ENCODE measurements at places on chromosomes 4 and X.

DNA sequence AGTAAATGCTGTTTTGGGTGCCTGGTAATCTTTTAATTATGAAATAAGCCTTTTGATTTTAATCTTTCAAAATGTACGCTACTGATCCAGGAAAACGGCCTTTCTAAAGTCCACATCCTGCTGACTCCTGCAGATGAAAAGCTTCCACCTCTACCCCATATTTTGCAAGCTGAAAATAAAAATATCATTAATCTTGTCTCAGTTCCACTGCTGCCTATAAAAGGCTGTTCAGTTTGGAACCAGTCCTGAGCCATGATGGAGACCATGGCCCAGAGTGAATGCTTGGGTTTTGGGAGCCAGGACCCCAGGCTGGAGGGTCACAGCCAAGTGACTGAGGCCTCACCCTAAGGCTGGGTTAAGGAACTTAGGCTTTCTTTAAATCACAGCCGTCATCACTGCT, 110.8 kb downstream of the AFF1 start:
- no peak for DNase-seq

DNA sequence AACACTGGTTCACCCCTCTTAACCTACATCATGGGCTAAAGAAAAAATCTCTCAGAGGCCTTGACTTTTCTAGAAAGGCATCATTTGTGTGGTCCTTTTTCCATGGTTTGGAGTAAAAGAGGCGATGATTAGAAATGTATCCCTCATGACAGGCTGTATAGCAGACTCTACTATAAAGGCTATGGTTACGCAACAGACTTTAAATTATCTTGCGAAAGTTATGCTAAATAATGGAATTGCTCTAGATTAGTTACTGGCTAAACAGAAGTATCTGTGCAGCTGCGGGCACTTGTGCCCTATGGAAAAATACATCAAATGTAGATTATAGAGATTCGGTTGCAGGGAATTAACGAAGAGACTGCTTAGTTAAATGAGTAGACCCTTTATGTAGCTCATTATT, 101.6 kb downstream of the TMEM47 start:
- DNase-seq = no peak

DNA sequence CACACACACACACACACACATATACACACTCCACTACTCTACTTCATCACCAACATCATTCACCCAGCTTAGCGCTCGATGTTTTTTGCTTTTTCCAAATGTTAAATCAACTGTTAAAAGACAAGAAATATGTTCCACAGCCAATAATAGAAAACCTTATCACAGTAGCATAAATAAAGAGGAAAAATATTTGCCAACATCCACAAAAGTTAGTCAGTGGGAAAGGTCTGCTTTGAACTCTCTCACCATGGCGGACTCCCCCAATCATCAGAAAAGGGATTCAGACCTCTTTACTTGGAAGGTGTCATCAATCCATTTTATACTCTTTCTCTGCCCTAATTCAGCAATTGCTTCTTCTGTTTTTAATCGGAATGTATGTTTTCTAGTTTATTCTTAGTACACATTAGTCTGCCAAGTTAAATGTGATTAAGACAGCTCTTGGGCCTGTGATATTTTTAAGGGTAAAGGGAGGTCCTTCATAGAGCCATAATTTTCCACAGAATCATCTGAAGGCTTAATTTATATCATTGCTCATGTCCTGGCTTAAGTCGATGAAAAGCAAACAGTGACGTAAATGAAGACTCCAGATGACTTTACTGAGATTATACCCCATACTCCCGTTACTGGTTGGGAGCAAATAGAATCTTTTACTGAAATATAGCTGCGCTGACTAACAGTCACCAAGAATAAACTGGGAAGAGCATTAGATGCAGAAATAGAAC, 29.7 kb upstream of the LGI2 start:
- no peak for DNase-seq

GRCh38 chr4:77820649-77821561, 1.7 kb upstream of the CNOT6L start:
- peak; percentile 50 for DNase-seq

GRCh38 chr4:85632981-85633380, 158.0 kb downstream of the ARHGAP24 start:
- DNase-seq = no peak

DNA sequence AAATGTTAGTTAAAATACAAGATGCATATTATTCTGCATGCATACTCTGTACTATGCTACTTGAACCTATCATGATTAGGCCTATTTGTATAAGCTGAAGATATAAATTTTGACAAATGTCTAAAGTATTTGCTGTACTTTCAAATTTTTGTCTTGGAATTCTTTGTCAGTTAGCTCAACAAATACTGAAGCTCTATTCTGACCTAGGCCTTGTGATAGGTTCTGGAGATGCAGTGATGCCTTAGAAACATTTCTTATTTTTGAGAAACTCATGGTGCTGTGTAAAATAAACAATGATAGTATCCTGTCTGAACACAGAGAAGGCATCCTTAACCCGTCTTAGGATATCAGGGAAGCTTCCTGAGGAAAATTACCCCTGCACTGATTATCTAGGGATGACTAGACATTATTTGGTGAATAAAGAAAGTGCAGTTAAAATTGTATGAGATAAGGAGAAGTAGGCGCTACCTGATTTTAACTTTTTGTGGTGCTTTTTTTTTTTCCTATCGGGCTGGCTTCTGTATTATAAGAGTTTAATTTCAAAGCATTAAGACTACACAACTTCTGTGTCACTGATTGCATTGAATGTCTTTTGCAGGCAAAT, 43.4 kb downstream of the MOB1B start:
- no peak for DNase-seq

GRCh38 chr4:125529071-125529470, 214.3 kb downstream of the FAT4 start:
- no peak for DNase-seq

- no peak for DNase-seq
Observed at GRCh38 chrX:12906046-12906761, at the start of gene TLR8. TLR8 (plus strand) TSS chrX:12906620; CDS start chrX:12906707, 87 bp downstream.

- DNase-seq = peak; percentile 83
Observed at GRCh38 chrX:72126048-72126415, 5.7 kb downstream of the RTL5 start.

DNA sequence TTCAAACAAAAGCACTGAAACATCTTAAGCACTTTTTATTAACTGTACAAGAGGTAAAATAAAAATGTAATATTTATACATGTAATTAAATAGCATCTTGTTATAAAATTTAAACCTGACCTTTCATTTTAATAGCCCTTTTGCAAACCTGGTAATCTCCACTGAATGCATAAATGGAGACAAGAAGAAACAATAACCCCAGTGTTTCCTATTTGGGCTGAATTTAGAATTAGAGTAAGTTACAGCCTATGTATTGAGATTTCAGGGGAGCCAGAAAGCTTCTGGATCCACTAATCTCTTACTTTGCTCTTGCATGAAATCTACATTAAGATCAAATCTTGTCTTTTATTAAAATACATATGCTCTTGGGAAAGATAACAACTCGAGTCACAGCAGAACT, 261.8 kb downstream of the ADGRL3 start:
- no peak for DNase-seq

DNA sequence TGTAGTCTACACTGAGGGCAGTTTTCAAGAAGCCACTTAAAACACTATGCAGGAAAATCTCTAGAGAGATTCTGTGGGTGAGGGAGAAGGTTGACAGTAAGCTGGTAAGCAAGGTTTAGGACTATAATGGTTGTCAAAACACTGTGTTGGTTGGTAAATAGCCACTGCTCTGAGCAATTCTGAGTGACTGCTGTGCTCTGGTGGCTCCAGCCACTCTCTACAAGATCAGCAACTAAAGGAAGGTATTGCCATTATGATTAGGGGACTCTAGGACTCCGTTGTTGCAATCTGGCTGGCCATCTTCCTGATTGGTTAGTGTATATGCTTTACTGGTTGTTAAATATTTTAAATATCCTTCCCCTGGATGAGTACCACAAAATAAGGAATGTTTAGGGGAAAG, 5.5 kb upstream of the FAM47E start:
- no peak for DNase-seq

DNA sequence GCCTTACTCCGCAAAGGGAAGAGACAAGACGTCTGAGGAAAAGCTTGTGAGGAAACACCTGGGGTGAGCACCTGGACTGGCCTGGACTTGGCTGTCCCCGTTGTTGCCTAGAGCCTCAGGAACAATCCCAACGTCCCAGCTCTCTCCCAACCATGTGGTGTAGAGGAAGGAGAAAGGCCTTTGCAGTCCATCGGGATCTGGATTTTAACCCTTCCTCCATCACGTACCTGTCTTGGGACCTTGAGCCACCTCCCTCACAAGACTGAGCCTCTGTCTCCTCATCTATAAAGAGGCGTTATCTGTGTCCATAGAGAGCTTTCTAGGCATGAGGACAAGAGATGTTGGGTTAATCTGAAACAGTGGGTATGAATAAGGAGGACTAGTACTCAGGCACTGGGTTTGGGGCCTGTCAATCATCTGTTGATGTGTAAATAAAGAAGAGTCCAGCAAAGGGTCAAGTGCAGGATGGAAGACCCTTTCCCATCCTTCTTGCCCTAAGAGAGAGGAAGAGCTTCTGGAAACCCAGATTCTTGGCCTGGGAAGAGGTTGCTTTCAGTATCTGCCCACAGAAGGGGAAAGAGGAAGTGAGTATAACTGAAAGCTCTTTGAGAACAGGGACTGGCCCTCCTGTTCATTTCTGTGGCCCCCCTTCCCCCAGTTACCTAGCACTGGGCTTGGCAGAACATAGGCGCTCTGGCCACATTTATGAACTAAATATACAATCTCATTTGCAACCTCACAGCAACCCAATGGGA, 137.1 kb downstream of the PJA1 start:
- DNase-seq = no peak

DNA sequence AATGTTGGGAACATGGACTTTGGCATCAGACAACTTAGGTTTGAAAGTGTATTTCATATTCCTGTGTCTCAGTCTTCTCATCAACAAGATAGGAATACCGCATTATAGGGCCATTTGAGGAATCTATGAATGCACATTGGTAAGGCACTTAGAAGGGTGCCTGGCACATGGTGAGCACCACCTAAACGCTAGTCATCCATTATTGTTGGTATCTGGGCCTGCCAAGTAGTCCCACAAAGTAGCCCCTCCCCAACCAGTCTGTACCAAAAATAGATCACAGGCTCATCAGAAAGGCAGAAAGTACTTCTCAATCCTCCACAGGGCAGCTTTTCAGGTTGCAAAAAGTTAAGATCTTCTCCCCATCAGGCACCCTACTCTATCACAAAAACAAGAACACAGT, 162.3 kb upstream of the KLF3 start:
- no peak for DNase-seq

- DNase-seq = no peak
Observed at GRCh38 chr4:141417387-141417786, 196.7 kb downstream of the ZNF330 start.

DNA sequence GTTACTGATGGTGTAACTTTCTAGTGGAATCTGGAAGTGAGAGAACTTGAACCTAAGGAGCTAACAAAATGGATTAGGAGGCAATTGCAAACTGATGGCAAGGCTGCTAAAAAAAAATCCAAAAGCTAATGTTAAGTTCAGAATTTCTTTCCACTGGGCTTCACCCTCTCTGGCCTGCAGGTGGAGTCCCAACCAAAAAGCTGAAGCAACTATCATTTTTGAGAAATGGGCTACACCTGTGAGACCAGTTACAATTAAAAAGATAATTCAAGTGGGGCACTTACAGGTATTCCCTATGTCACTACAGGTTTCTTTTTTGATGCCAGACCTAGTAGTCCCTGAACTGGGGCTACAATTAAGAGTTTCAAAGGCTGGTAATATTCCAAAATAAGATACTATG, 142.1 kb upstream of the FTHL17 start:
- peak; percentile 51 for DNase-seq

DNA sequence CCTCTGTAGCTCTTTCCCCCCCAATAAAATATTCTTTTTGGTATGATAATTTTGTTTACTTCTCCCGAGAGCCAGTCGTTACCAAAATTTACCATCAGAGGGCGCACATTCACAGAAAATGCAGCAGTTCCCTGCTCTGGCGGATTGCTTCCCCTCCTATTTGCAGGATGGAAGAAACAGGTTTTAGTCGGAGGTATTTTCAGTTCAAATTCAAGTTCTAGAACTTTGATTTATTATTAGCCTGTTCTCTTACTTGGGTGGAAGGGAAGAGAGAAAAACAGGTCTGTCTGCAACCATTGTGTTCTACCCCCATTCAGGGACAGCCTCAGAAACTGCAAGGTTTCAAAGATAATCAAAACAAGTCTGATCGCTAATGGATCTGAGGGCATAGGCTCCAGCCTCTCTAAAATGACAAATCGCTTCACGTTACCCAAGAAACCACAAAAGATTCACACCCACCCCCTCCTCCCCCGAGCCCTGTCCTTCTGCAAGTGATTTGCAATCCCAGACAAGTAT, 263.8 kb upstream of the RPS6KA3 start:
- DNase-seq = peak; percentile 79

- DNase-seq = no peak
Observed at GRCh38 chr4:53646795-53647194, 55.5 kb upstream of the LNX1 start.

- DNase-seq = peak; percentile 91
Observed at GRCh38 chr4:15144249-15144966, 142.1 kb downstream of the CPEB2 start.

DNA sequence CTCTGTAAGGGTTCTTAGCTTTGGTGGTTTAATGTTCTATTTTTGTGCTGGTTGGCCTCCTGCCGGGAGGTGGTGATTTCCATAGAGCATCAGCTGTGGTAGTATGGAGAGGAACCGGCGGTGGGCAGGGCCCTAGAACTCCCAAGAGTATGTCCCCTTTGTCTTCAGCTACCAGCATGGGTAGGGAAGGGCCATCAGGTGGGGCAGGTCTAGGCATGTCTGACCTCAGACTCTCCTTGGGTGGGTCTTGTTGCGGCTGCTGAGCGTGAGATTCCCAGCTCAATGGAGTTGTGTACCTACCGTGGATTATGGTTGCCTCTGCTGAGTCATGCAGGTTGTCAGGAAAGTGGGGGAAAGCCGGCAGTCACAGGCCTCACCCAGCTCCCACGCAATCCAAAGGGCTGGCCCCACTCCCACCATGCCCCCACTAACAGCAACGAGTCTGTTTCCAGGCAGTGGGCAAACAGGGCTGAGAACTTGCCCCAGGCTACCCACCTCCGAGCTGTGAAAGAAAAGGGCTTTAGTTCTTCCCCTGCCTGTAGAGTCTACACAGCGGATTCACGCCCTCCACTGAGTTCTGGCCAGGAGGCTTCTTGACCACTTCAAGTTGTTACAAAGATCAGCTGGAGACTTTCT, 235.9 kb downstream of the RPA4 start:
- DNase-seq = no peak

GRCh38 chrX:139156356-139156755, 374.2 kb upstream of the F9 start:
- no peak for DNase-seq
